ENCODE measurements at places on chromosomes 2 and 18.

DNA sequence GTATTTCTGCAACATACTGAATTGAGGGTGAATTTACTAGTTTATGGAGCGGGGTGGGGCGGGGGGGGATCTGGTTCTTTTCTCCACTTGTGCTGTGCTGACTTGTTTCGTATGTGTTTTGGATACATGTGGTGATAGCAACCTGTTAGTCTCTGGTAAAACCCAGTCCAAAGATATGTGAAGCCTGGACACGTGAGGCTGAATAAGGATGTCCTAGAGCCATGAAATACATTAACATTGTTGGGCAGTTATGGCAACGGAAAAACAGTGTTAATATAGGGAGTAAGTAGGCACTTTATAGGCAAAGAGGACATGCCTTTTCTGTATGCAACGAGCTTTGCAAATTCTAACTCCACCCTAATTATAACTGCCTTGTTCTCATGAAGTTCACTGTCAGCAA, 42.1 kb upstream of the NEMP2 start:
- DNase-seq: no peak

DNA sequence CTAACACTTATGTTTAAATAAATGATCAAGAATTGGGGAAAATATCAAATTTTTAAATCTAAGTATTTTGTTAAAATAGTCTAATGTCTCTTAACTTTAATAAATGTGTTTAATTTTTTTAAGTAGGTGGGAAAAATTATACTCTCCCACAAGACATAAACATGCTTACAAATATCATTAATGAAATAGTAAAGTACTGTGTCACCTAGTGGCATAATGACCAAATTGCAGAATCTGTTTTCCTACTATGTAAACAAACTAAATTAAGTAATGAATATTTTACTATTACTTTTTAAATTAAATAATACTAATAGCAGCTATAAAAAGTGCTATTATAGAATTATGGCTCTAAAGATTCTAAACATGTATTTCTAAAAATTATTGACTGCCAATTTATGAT, 52.0 kb upstream of the CHAC2 start:
- DNase-seq: no peak

DNA sequence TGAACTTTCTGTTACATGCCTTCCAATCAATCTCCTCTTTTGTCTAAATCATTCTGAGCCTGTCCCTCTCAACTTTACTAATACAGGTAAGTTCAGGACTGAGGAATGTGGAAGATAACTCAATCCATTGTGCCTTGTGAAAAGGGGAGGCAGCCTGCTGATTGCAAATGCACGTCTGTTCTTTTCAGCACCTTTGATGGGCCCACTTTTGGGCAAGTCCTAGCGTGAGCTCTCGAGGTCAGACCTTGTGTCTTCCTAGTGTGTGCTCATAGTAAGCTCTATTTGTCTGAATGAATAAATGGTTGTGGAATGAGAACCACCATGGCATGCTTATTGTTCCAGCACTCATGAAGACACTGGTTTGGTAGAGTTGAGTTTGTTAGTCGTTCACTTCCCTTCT, 50.4 kb upstream of the REL start:
- DNase-seq: no peak

- DNase-seq: no peak
Measured at GRCh38 chr18:8976606-8977005, 125.9 kb upstream of the NDUFV2 start.

DNA sequence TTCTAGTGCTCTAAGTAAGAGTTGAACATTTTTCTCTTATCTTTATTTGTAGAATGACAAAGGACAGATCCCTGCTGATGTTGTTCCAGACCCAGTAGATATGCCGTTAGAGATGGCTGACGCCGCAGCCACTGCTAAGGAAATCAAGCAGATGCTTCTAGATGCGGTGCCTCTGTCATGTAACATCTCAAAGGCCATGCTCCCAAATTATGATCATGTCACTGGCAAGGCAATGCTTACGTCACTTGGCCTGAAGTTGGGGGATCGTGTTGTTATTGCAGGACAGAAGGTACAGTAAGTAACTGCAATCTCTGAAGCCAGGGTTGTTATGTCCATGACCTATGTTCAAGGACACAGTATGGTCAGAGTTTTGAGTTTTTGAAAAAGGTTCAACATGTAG, 28.4 kb downstream of the CLIP4 start:
- DNase-seq: no peak

- no peak for DNase-seq
Measured at GRCh38 chr2:68742626-68743415, 8.2 kb downstream of the ARHGAP25 start.

DNA sequence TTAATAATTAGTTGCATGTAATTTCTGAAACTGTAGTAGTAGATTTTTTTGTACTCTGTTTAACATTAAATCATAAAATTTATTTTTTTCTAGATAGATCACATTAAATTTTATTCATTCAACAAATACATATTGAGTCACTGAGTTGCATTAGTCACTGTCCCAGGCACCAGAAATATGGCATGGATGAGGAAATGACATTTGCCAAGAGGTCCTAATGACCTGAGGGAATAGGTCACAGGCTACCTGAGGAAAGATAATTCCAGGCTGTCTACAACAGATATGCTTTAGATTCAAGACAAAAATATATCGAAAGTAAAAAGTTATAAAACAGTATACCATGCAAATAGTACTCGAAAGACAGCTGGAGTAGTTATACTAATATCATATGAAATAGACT, 852.4 kb upstream of the ACVR2A start:
- DNase-seq: no peak

GRCh38 chr18:37175727-37176620, 347.0 kb downstream of the KIAA1328 start:
- no peak for DNase-seq
